ENCODE measurements at places on chromosomes 4 and X.

DNA sequence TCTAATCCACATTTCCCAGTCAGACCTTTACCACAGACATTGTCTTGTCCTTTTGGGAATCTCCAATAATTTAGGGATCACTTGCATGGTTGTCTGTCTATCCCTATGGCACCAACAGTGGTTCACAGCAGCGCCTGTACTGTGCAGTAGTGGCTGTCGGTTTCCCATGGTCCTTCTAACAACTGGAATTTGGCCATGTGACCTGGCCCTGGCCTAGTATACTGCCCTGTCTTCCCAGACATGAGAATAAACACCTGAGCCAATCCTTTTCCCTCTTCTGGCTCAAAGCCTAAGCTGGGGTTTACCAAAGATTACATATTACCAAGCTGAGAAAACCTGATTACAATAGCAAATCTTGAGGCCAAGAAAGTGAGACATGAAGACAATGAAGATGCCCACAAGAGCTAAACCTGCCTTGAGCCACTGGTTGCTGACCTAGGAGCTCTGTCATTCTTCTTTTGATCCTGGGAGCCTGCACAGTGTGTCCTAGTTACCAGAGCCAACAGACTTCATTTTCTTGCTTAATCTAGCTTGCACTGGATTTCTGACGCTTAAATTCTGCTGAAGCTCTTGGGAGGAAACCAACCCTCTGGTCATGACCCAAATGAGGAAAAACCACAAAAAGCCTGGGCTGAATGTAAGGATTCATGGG, 92.1 kb downstream of the SCD5 start:
- peak; percentile 10 for DNase-seq

- DNase-seq: no peak
These were observed 69.4 kb downstream of the EFHC2 start for GRCh38 chrX:44274096-44274495.

GRCh38 chrX:104921584-104922205, 298.8 kb downstream of the TEX13A start:
- no peak for DNase-seq

GRCh38 chrX:6468706-6469105, 66.2 kb downstream of the VCX3A start:
- no peak for DNase-seq

- peak; percentile 89 for DNase-seq
These were observed 25.3 kb downstream of the FAM241A start for GRCh38 chr4:112170451-112170993.

GRCh38 chrX:83535417-83536196, 27.5 kb downstream of the POU3F4 start:
- DNase-seq: no peak

DNA sequence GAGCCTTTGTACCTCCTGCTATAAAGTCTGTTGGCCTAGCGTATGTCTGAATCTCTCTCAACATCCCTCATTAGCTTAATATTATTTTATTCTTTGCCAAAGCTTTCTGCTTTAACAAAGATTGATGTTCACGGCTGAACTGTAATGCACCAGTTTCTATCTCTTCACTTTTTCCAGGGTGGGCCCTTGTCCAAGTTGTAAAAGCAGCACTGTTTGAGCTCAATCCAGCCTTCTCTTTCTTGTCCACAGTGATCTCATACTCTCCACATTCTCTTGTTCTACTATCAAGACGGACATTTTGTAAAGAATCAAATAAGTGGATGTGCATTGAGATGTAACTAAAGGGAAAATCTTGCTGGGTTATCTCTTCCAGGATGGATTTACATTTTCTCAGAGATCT, 34.4 kb upstream of the RTL3 start:
- DNase-seq: no peak

DNA sequence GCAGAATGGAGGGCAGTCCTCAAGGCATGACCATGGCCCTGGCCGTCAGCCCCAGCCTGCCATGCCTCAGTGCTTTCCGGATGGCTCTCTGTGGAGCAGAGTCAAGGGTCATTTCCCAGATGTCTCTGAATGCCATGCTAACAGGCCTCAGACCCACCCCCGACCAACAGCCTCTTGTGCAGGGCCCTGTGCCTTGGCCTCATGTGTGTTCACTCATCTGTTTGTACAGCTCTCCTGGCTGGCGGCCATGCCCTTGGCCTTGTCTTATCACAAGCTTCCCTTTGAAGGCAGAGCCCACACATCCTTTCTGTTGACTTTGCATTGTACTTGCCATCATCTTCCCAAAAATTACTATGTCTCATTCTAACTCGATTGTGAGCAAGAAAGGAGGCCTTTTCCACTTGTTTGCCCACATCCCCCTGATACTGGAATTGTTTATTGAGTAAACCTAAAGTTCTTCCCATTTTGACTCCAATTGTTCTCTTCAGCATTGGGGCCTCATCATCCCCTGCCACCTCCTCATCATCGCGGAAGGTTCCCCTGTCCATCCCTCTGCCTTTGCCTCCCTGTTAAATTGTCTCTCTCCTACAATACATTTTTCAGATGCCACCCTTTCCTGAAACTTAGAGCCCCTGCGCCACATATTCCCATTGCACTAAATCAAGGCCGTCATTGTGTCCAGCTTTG, 6.3 kb downstream of the CA5B start:
- DNase-seq: no peak

DNA sequence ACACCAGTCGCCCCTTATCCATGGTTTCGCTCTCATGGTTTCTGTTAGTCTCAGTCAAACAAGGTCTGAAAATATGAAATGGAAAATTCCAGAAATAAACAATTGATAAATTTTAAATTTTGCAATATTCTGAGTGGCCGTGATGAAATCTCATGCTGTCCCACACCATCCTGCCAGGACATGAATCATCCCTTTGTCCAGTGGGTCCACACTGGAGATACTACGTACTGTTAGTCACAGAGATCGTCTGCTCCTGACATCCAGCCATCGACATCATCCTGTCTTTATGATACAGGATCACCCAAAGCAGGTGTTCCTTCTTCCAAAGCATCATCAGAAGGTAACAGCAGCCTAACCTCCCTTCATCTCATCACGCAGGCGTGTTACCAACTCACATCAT, 76.5 kb upstream of the MSX1 start:
- DNase-seq: peak; percentile 32

- no peak for DNase-seq
These were observed 207.6 kb upstream of the RASGEF1B start for GRCh38 chr4:81679315-81679714.

GRCh38 chrX:150150780-150151125, 212.4 kb upstream of the MAMLD1 start:
- no peak for DNase-seq

GRCh38 chr4:121923306-121923705, 28.6 kb downstream of the TRPC3 start:
- DNase-seq: no peak

DNA sequence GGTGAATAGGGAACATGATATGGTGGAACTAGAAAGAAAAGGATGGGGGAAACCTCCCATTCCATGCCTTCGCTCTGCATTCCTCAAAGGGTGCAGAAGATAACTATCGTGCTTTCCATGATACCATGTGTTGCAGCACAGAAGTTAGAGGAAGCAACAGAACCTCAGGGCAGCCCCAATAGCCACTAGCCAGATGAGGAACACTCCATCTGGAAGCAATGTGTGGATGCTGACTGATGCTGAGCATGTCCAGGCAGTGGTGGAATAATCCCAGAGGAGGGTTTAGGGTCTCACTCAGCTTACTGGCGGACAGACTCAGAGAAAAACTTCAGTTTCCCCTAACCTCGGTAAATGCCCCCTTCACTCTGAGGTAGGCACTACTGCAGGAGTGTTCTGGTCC, 7.5 kb downstream of the SMIM10 start:
- DNase-seq: peak; percentile 18

DNA sequence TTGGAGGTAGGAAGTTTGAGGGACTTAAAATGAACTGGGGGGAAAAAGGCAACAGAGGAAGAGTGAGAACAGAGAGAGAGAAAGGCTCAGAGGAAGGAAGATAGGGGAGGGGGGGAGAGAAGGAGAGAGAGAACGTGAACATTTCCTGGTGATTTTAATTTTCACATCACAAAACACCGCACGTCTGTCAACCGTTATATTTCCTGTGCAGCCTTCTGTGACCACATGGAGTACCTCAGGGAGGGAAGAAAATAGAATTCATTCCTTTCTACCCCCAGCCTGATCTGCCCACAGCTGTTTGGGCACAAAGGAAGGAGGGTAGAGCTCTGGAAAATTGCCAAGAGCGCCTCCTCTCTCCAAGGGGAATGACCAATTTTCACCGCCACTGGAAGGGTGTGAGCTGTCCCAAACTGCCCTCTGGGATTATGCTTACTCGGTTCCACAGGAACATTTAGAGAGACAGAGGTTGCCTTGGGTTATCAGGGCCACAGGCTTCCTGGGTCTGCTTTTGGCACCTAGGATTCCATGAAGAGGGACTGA, 135.7 kb upstream of the MAMLD1 start:
- DNase-seq: no peak

DNA sequence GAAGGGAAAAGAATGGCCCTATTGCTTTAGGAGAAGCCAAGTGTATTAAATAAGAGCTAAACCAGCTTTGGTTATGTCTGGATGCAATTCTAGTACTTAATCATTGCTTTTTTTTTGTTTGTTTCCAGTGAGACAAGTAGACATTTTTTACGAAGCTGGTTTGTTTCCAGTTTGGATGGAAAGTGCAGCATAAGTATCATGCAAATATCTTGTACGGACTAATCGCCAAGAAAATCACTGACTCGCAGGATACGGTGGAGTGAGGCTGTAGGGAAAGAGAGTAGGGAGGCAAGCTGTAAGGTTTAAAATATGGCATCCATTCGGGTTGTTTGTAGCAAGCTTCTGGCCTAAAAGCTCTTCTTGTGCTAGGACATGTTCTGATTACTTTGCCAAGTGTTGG, 64.8 kb downstream of the HPGD start:
- DNase-seq: no peak

- no peak for DNase-seq
These were observed 4.5 kb upstream of the ZNF732 start for GRCh38 chr4:309807-310206.

DNA sequence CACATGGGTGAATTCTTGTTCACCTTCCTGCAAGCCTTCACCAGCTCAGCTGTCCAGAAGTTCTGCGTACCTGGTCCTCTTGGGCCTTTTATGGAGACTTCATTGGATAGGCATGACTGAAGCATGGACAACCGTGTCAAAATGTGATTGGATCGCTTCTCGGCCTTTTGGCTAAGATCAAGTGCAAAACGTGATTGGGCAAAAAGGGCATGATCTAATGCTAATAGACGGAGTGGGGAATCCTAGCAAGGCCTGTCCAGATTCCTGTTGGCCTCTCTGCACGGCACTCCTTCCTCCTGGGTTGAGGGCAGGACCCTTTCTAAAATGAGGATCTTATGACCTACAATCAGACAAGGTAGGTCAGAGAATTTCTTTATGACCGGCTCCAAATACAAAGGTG, 24.9 kb downstream of the PRDX4 start:
- no peak for DNase-seq

- no peak for DNase-seq
These were observed 1888.3 kb upstream of the PCDH7 start for GRCh38 chr4:28831867-28832266.

DNA sequence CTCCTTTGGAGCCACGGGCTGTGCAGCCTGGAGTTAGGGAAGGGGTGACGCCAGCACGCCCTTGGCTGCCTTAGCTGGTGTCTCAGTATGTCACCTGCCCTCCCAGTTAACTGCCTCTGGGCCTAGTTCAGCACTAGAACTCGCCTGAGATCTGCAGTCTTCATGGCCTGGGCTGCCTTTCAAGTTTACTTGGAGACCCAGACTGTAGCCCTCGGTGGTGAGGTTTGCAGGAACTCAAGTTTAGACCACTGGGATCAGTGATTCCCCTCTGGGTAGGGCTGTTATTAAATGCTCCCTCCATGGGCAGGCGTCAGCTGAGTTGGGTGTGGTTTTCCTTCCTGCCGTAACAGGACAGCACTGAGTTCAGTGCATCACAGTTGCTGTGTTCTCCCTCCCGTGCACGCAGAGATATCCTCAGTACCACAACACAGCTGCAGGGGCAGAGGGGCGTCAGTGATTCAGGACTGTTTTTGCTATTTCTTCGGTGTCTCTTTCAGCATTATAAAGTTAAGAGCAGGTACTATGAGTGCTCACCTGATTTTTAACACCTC, 30.5 kb downstream of the PLAC8 start:
- no peak for DNase-seq

GRCh38 chr4:130073145-130073790, 977.3 kb downstream of the C4orf33 start:
- DNase-seq: no peak

- DNase-seq: no peak
These were observed 71.3 kb downstream of the GLRA3 start for GRCh38 chr4:174757736-174758135.

GRCh38 chrX:30027636-30028035, 187.7 kb upstream of the MAGEB2 start:
- DNase-seq: no peak

DNA sequence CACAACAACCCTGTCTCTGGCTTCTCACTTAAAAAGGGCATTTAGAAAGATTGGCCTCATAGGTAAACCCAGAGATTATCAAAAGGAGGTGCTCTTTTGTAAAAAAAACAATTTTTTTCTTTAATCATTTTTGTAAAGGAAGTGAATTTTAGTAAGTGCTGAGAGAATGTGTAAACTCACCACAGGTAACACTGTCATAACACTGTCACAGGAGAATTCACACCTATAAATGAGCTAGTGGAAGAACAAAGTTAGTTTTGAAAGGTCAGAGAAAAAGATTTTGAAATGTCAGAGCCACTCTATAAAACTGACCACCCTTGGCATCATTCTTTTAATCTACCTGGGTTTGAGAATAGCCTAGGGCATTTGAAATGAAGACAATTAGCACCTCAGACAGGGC, 3.3 kb upstream of the SH2D1A start:
- no peak for DNase-seq

GRCh38 chr4:55553441-55554201, 6.9 kb upstream of the CLOCK start:
- peak; percentile 48 for DNase-seq

- DNase-seq: peak; percentile 50
These were observed 68.0 kb downstream of the NOCT start for GRCh38 chr4:139083607-139083955.

- DNase-seq: peak; percentile 18
These were observed 190.6 kb downstream of the CEP135 start for GRCh38 chr4:56139241-56139827.

DNA sequence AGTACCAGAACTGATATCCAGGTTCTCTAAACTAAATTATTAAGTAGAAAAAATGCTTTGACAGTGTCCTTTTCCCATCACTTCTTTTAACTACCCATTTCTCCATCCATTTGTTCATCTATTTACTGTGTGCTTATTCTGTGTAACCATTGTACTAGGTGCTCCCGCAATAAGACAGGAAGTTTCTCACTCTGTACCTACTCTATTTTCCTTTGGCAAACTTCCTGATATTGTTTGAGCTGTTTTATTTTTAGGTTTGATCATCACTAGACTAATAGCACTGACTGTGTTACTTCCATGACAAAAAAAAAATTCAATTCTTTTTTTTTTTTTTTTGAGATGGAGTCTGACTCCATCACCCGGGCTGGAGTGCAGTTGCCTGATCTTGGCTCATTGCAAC, 102.5 kb upstream of the CASK start:
- no peak for DNase-seq
